Activated gamma-delta T cell treated with anti-CD3 and anti-CD28 coated beads, Interleukin-2, amount 50 U/mL, for 16 hours (primary cell): ENCODE measurements at places on chromosomes 7 and 10.

- DNase-seq, result no peak
These were observed 481.0 kb downstream of the GALNT17 start for GRCh38 chr7:71612911-71613310.

GRCh38 chr10:59905731-59906416, 482 bp downstream of the CCDC6 start:
- DNase-seq, result peak; percentile 6

GRCh38 chr7:127514499-127514898, 70.9 kb downstream of the GCC1 start:
- DNase-seq, result no peak

- no peak for DNase-seq
These were observed 434 bp upstream of the PLEKHA8 start for GRCh38 chr7:30027740-30028215.

- no peak for DNase-seq
These were observed 147.1 kb upstream of the GHITM start for GRCh38 chr10:83991986-83992753.

- no peak for DNase-seq
These were observed 7.5 kb upstream of the SH2D4B start for GRCh38 chr10:80530251-80530650.

- DNase-seq, result no peak
These were observed 20.4 kb downstream of the CCNY start for GRCh38 chr10:35356725-35357092.

GRCh38 chr10:119318411-119319160, 111.2 kb downstream of the GRK5 start:
- no peak for DNase-seq

- no peak for DNase-seq
These were observed 159.1 kb downstream of the CREB5 start for GRCh38 chr7:28571405-28571804.

DNA sequence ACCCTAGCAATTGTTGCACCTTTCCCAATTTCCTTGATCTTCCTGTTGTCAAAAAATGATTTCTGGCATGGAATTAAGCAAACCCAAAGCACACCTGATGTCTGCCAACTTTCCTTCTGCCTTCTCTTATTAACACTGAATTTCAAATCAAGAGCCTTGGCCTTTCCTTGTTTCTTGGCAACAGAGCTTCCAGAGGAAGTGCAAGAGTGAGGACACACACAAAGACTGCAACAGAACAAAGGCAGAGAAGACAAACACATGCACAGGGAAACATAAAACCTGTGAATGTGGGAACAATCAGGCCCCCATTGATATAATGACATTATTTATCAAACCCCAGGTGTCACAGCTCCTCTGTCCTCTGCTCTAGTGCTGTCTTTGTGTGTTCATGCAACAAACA, 73.0 kb upstream of the IL6 start:
- no peak for DNase-seq

DNA sequence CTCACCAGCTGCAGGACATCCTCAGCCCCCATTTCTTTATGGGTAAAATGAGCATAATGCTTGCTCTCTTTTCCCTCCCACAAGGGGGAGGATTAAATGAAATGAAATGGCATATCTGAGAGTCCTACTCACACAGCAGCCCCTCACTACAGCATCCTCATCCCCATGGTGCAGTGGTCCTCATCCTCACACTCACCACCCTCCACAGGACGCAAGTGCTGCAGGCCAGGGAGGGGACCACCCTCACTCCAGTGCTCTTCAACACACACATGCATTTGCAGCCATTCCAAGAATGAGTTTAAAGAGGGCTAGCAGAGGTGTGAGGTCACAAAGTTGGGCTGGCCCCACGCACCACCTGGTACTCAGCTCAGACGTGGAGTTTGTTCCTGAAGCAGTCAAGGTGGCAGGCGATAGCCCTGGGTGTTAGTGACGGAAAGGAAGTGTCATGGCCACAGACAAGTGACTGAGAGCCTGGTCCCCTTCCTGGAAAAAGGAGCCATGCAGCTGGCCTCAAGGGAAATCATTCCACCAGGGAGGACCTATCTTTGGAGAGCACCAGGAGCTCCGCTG, 234.0 kb downstream of the TNS3 start:
- no peak for DNase-seq

DNA sequence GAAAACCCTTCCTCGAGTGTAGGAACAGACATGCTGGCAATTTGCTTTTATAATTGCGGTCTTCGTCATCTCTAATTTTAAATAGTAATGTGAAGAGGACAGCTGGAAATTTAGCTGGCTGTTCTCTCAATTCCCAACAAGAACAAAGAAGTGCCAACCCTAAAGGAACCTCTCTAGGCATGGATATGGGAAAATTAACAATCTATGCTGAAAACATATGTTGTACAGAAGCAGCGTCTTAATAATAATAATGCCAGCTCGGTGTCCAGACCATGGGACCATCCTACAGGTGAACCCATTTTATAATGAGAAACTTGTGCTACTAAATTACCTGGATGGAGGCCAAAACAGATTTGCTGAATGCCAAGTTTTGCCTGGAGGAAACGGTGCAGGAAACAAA, 641.4 kb upstream of the MGMT start:
- no peak for DNase-seq

GRCh38 chr10:34938399-34938670, 123.2 kb upstream of the PARD3 start:
- DNase-seq, result no peak

- no peak for DNase-seq
These were observed 142.0 kb upstream of the PRKCQ start for GRCh38 chr10:6721964-6722615.

DNA sequence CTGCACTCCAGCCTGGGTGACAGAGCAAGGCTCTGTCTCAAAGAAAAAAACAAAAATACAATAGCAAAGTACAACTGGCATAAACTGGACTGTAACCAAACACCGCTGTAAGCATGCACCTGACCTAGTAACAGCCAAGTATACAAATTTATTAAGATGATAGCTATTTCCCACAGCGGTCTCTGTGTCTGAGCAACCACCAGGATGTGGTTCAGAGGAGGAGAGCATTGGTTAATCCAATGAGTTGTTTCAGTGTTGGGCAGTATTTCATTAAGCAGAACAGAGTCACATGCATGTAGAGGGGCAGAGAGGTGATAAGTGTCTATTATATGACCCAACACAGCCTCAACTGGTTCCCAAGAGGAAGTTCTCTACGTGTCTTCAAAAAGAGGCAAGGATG, 4.0 kb downstream of the SLC16A12 start:
- no peak for DNase-seq

DNA sequence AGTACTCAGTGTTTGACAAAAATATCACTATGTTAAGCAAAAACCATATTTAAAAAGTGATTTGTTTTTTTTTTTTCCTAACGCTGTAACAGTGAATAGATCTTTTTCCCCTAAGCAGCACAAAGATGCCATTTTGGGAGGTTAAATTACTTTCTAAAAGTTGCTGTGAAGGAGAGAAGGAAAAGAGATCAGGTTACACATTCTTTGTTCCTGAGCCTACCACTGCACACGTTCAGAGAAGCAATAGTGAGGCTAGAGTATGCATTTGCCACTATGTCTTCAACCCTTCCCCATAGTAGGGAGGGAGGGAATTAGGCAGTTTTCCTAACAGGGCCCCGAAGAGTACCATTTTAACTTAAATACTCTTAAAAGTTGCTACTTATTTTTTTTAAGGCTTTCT, 38.9 kb downstream of the BMPR1A start:
- DNase-seq, result no peak

DNA sequence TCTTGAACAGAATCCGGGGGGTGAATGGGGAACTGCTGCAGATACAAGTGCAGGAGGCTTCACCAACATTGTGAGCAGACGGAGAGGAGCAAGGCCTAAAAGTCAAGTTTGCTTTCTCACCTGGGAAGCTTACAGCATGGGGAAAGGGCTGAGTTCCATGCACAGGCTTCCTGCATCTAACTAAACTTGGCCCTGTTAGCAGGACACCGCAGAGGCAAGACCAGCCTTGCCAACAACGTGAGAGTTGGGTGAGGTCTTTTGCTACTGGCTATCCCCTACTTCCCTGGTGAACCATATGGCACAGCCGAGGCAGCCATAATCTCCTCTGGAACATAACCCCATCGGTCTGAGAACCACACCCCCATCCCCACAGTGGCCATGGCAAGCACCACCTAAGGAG, 14.2 kb upstream of the ADAM22 start:
- no peak for DNase-seq

DNA sequence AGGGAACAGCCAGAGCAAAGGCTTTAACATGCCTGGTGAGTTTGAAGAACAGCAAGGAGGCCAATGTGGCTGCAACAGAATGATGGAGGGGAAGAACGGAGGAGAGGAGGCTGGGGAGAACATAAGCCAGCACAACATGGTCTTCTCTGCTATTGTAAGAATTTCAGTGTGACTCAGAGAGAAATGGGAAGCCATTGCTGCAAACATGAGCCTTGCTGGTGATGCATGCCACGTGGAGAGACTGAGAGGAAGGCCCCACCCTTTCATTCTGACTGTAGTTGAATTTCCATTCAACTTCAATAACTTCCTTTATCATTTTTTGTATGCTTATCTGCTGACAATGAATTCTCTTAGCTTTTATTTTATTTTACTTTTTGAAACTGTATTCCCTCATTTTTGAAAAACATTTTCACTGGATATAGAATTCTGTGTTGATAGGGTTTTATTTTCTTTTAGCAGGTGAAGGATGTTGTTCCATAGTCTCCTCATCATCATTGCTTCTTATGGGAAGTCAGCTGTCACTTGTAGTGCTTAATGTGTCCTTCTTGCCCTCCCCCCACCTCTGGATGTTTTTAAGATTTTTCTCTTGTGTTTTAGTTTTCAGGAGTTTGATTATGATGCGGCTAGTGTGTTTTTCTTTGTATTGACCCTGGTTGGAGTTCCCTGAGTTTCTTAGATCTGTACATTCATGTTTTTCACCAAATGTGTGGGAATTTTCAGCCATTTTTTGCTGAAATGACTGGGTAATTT, 46.4 kb upstream of the LEP start:
- no peak for DNase-seq

GRCh38 chr7:69661342-69661741, 63.1 kb downstream of the AUTS2 start:
- no peak for DNase-seq

- DNase-seq, result no peak
These were observed 93.7 kb upstream of the DNAAF5 start for GRCh38 chr7:632831-633210.

GRCh38 chr10:14163377-14164086, 167.2 kb downstream of the FRMD4A start:
- DNase-seq, result no peak

- DNase-seq, result no peak
These were observed 22.6 kb upstream of the AKR1C3 start for GRCh38 chr10:5071411-5072198.

DNA sequence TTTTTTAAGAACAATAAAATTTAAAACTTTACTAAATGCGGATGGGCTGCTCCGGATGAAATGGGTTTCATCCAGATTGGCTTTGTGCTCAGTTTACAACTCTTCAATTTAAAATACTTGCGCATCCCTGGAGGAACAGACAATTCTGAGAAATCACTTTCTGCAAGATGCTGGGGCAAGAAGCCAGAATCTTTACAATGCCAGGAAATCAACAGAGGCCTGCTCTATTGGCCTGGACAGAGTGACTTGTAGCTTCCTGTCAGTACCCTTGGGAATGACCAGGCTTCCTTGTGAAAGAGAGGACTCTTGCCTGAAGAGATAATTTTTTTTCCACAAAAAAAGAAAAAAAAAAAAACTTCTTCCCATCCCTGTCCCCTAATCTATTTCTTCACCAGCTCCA, 3.9 kb upstream of the FAM13C start:
- no peak for DNase-seq

- DNase-seq, result no peak
These were observed 4.4 kb downstream of the RBM33 start for GRCh38 chr7:155648752-155649339.
